Activated T-helper 1 cell treated with anti-CD3 and anti-CD28 coated beads, Interleukin-2, amount 50 U/mL, for 16 hours (primary cell): ENCODE measurements at places on chromosomes 12 and 14.
A peak's percentile ranks its signal among the peaks of the same experiment; 100 is the strongest.

GRCh38 chr14:49861699-49862088, 9.1 kb upstream of the NEMF start:
- DNase-seq, result peak; percentile 28

DNA sequence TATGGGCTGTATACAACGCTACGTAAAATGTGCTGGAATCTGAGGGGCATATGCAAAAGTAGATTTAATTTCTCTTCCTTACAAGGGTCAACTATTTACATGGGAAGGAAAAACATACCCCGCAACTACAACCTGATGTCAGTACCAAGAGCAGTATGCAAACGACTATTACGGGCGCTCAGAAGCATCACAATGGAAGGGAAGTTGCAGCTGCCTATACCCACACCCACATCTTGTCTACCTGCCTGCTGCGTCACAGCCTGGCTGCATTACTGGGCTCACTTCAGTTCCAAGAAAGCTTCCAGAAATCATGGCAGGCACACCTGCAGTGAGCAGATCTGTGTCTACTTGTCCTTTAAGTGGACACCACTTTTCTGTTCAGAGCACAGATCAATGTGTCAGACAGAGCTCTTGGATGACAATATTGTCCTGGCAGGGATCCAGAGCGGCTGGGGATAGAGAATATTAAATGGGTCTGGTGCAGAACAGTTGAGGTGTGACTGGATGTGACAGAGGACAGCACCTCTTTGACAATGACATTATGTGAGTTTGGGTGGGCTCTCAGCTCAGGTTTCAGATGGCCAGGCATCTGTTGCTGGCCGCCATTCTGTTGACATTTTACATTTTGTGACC, 41.5 kb upstream of the GNG2 start:
- no peak for DNase-seq

DNA sequence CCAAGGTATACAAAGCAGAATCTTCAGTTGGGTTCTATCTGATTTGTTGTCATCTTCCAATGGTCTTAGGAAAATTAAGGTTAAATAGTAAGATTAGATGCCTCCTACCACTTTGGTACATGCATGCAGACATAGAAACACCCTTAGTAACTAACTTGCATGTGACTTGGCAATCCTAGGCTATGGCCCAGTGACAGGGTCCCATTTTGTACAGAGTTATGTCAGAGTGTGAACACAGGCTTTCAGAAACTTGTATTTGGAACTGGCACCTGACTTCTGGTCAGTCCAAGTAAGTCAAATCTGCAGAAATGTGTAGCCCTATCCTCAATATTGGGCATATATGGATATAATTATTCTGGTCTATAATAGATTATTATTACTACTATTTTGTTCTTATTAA, 53.1 kb downstream of the DAD1 start:
- DNase-seq, result no peak

- DNase-seq, result no peak
These were observed 131.4 kb downstream of the DACT1 start for GRCh38 chr14:58769011-58769643.

GRCh38 chr12:92771001-92771400, 68.2 kb downstream of the PLEKHG7 start:
- no peak for DNase-seq

DNA sequence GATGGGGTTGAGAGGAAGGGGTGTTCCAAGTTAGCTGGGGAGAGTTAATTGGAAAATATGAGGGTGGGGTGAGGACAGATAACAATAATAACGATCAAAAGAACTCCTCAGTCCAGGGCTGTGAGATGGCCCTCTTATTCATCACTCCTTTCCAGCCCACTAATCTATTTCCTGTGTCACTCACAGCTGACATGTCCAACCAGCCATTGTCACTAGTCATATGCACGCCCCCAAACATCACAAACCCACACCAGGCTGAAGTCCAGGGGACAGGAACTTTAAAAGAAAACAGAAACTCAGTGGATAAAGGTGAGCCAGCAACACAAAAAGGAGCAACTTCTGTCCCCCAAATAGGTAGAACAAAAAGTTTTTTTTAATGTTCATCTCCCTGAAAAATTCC, 911 bp downstream of the CALCOCO1 start:
- DNase-seq, result no peak

DNA sequence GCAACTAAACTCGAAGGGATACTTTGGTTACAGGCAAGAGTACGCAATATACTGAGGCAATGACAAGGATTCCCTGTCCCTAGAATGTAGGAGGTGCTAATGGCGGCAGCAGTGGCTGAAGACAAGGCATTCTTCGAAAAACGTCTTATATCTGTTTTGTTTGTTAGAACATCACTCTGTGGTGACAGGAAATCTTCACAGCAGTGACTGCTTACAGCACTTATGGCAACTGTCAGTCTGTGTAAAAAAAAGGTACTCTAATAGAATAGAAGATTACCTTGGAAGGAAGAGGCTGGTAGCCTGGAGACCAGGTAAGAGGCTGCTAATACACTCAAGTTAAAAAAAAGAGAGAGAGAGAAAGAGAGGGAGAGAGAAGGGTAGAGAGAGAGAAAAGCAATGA, 131.7 kb downstream of the ST8SIA1 start:
- no peak for DNase-seq

- no peak for DNase-seq
These were observed 156.4 kb upstream of the SYT10 start for GRCh38 chr12:33596061-33596460.

GRCh38 chr12:88471331-88472045, 108.8 kb downstream of the KITLG start:
- no peak for DNase-seq

- no peak for DNase-seq
These were observed 3.8 kb upstream of the FBRSL1 start for GRCh38 chr12:132486168-132486567.

DNA sequence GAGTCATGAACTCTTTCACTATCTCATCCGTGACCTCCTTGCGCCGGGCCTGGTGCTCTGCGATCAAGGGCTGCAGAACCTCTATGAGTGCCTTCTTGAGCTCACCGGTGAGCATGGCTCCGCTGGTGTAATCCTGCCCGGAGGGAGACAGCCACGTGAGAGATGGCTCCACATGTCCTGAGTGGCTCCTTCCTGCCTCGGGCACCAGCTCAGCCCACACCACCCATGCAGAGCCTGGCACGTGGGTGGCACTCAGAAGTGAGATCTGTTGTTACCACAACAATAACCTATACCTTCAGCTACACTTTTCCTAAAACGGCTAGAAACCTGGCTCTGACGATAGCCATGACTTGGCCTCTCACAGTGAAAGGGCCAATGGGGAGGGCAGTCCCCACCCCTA, 11.8 kb downstream of the SLC25A47 start:
- no peak for DNase-seq

DNA sequence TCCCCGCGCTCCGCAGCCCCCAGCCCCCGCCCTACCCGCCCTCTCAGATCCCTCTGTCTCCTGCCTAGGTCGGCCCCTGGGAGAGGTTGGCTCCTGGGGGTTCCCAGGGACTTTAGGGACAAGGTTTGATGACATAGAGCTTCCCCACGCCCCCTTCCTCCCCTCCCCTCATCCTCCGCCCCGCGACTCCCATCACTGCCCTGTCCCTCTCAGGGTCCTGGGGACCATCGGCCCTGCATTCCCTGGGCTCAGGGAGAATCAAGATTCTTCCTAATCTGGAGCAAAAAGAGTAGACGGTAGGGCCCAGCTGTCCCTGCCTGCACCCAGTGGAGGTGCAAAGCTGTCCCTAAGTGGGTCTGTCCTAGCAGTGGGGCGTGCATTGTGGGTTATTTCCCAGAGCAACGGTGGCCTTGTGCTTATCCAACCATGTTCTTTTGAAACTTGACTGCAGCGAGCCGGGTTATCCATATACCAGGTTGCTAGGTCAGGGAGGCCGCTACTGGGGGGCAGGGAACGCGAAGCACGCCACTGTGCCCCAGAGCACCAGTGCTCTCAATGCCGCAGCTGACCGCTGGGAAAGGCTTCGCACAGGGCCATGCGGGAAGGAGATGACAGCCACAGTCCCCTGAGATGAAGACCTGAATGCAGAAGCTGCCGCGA, 124.4 kb upstream of the PRMT8 start:
- no peak for DNase-seq

- no peak for DNase-seq
These were observed 21.4 kb upstream of the CEP170B start for GRCh38 chr14:104843442-104844305.

DNA sequence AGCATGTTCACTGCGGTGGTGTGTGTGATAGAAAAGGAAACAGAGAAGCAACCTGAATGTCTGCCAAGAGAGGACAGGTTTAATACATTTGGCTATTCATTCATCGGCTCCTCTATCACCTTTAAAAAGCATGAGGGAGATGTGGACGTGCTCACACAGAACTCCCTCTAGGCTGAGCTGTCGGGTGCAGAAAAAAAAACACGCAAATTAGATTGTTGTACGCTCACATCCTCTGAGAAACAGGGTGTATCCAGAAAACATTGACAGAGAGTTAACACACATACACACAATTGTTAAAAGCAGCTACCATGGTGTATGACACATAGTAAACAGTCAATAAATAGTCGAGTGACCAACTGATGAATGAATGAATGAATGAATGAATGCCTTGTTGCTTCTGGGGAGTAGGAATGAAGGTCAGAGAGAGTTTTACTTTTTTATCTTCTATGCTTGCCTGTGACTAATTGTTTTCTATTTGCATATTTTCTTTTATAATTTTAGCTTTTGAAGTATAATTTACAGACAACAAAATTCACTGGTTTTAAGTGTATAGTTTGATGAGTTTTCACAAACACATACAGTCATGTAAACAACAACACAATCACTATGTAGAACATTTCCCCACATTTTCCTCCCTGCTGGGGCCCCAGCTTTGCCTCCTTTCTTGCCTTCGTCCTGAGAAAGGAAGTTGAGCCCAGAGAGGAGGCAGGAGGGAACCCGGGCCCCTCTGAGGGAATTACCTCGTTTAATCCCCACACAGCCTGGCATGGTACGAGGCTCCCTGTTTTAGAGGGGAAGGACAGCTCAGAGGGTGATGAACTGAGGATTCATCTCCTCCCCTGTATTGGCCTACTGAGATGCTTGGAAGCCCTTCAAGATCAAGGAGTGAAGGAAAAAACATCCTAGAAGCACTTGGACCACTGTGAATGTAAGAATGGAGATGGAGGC, 19.7 kb upstream of the FAM222A start:
- DNase-seq, result no peak

DNA sequence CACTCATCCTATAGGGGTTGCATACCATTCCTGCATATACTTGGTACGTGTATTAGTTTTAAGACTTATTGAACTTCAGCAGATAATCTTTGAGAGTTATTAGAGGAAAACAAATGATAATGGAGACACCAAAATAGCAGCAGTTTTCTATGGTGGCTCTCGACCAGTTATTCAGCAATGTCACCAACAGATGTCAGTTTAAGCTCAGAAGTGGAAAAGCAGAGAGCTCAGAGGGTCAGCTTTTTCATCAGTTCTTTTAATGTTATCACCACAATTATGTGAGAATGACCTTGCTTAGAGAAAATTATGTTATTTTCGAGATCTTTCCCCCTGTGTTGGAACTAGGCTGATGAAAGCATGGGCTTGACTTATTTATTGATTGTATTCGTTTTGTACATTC, 32.0 kb downstream of the PTPN11 start:
- no peak for DNase-seq

DNA sequence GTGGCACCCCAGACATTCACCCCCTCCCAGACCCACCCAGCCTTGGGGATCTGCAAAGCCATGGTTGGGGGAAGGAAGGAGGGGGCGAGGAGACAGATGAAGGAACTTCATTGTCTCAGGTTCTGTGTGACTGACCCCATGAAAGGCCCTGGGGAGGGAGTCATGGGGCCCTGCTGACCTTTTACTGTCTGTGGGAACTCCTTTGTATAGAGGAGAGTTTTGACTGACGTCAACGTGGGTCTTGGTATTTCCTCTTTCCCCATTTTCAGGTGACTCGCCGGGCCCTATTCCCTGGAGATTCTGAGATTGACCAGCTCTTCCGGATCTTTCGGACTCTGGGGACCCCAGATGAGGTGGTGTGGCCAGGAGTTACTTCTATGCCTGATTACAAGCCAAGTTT, 3.1 kb upstream of the RAB5B start:
- no peak for DNase-seq

DNA sequence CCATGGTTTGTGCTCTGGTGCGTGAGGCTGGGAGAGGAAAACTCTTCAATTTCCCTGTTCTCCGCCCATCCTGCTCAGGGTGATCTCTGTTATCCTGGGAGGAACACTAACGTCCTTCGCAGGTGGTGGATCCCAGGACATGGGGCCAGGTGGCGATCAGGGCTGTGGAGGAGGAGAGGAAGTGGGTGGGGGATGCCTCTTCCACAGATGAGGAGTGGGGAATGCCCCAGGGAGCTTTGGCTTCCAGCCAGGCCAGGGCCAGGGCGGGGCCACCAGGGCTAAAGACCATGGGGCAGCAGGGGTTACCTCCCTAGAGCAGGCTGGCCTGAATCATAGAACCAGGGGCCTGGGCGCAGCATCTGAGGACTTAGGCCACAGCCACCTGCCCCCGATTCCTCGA, 3.3 kb upstream of the KRT75 start:
- DNase-seq, result no peak

- DNase-seq, result no peak
These were observed 19.6 kb upstream of the LDHB start for GRCh38 chr12:21677204-21677603.

DNA sequence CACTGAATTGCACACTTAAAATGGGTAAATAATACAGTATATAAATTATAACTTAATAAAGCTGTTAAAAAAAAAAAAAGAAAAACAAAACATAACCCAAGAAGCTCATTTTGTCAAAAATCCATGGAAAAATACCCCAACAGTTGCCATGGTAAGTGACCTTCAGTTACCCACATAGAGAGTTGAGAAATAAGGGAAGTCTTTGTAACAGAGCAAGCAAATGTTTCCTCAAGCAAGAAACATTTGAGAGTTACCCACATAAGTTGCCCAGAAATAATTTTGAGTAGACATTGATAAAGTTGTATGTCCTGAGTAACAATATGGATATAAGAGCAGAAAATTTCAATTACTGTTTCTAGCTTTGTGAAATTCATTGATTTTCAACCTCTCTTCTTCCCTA, 227.4 kb downstream of the CCDC59 start:
- no peak for DNase-seq

GRCh38 chr14:80264702-80265101, 53.4 kb upstream of the DIO2 start:
- no peak for DNase-seq

GRCh38 chr12:79933043-79933442, 1.9 kb downstream of the PPP1R12A start:
- no peak for DNase-seq

DNA sequence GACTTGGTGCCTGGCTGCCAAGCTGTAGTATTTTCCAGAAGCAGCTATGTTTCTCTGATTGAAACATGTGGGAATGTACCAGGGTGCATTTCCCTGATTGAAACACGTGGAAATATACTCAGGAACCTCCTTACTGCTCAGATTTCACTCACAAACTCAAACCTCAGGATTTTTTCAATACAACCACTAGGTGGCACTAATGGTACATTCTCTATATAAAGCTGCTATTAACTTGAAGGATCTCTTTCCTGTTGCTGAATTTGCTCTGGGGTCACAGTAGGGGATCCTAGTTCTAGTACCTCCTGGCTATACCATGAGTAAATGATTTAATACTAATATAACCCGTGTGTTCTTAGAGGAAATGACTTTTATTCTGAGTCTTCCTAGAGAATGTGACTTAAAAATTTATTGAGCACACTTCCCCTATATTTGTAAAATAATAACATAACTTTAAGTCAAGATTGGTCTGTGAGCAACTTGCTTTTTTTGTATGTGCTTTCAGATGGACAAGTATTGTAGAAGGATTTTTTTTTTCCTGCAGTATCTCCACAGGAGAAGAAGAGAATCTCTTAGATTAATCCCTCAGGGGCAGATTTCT, 173.8 kb upstream of the MIS18BP1 start:
- DNase-seq, result no peak
